ENCODE measurements at places on chromosomes 7 and 10.

- DNase-seq: no peak
These were observed 213.1 kb downstream of the CHRM2 start for GRCh38 chr7:137081321-137082093.

DNA sequence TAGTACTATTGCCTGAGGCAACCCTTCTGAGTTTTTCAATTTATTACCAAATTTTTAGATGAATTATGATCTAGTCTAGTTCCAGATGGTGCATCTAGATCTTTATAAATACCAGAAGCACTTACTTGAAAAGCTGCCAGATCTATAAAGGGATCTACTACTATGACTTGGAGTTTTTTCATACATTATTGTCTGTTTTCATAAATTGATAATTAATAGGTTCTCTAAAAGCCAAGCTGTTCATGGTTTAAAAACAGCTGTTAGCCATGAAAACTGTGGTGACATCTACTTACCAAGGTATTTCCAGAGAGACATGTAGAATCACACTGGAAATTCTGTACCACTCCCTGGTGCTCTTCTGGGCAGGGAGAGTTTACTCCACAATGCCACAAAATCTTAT, 786.5 kb upstream of the C7orf33 start:
- DNase-seq: no peak

DNA sequence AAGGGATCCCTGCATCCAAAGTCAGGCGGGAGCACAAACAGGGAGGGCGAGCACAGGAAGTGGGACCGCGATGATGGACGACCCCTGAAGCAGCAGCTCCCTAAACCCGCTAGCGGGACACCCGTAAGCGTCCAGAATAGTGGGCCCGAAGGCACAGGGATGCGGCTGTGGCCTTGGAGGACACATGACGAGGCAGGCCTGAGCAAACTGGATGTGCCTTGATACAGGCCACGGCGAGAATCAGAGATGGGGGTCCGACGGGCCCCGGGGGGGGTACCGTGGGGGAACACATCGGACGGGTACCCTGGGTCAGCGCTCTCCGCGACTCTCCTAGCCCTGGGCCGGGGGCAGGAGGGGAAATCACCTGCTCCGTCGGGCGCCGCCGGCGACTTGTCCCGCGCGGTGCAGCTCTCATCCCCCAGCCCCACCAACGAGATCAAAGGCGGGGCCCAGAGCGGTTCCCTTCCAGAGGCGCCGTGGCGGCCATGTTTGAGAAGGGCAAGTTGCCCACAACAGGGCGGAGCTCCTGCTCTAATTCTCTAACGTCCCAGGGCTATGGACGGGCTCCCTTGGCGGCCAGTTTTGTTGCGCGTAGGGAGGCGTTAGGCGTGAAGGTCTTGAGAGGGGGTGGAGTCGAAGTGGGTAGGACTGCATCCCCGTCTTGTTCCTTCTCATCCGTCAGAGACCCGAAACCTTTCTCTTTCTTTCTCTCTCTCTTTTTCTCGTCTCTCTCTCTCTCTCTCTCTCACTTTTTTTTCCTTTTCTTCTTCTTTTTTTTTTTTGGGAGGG, at the start of gene CUEDC2:
TSS of gene CUEDC2 (minus strand) at position 413 of the 789 bp plus-strand sequence. CDS start 7,386 bp downstream, outside the sequence.
- peak; percentile 95 for DNase-seq

GRCh38 chr10:3064423-3064822, 2.9 kb upstream of the PFKP start:
- no peak for DNase-seq

DNA sequence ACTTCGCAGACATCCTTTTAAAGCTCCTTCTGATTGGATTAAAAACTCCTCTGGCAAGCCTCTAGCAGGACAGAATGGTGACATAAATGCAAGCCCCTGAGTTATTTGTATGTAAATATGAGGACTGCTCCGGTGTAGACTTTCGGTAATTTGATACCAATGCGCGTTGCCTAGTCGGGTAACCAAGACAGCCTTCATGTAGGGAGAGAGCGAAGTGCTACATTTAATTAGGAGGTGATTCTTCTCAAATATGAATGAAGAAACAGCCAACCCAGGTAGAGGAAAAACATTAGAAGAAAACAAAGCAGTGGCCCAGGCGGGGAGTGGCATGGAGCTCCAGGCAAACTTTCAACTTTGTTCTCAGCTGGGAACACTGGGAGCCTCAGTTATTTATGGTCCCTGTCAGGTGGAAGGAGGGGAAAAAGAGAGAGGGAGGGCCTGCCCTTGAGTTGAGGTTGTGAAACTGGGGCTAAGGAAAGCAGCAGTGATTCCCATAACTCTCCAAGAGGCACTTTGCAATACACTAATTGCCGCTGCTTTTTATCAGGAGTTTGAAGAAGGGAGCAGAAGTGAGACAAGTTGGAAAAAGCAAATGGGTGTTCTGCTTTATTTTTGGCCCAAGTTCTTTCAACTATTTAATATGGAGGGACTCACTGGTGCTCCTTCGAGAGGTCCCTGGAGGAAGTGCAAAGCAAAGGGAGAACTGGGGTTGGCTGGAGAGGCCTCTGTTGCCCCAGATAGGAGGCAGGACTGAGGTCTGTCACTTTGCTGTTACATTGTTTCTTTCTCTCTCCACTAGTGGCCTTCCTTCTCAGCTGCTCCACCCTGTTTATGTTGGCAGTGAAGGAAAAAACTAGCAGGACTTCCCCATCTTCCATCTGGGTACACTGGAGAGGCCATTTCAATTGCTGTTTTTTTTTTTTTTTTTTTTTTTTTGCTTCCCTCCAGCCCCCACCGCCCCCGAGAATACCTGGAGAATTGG, 234.6 kb upstream of the CCDC6 start:
- peak; percentile 54 for DNase-seq

DNA sequence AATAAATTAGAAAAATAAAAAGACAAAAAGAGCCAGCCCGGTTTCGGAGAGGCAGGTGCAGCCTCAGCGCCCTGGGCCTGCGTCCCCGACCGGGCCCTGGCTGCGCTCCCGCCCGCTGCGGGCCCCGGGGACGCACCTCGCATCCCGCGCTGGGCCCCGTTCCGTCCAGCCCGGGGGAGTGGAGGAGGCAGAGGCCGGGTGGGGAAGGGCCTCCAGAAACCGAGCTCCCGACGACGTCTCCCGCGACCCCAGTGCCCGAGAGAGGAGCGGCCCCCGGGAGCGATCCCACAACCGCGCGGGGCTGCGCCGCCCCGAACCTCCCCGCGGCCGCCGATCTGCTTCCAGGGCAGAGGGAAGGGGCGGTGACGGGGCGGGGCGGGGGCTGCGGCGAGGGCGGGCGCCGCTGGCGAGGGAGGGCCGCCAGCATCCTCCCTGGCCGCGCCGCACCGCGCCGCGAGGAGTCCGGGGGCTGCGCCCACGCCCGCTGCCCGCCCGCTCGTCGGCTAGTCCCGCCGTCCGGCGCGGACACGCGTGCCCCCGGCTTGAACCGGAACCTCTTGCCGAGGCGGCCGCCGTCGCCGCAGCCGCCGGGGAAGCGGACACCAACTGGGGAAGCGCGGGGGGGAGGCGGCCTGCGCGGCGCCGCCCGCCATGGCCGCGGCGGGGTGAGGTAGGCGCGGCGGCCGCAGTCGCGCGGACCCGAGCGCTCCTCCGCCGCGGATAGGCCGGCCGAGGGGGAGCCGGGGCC, at the start of gene CCNY:
TSS of gene CCNY (plus strand) at position 426 of the 748 bp plus-strand sequence. CDS start 545 bp downstream, outside the sequence.
- DNase-seq: peak; percentile 90

DNA sequence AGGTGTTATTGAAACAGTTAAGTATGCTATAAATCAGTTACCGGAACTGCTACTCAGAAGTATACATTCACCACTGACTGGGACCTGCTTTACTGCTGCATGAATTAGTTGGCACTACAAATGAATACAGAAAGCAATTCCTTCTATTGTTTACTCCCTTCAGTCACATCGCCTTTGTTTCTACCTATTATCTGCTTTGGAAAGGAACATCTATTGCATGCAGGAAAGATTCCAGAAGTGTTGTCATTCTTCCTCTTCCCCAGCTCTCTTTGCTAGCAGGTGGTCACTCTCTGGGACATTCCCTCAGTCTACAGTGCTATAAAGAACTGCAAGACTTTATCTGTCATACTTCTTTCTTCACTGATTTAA, 131.3 kb downstream of the ANK3 start:
- DNase-seq: no peak

GRCh38 chr7:123712619-123713018, 36.2 kb downstream of the WASL start:
- DNase-seq: peak; percentile 3

DNA sequence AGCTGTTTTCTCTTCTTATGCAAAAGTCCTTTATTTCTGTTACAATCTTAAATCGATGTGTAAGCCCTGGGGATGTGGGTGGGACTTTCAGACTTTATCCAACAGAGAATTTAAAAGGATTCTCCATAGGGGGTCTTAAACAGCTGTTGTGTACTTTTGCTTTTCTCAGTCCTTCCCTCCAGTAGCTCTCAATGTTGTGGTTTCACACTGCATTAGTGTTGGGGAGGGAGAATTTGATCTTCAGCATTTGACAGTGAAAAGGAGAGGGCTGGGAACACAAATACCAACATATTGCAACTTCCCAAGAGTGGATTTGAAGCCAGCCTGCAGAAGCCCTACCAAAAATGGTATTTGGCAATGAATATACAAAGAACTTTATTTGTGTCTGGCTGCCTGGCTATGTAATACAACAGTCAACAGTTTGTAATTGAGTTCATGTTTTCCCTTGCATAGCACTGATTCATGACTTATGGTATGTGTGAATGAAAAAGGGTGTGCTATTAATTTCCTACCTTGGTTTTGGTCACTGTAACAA, 80.1 kb upstream of the CAPZA2 start:
- DNase-seq: no peak

- DNase-seq: peak; percentile 60
These were observed 21.9 kb upstream of the VSIR start for GRCh38 chr10:71795248-71795647.

DNA sequence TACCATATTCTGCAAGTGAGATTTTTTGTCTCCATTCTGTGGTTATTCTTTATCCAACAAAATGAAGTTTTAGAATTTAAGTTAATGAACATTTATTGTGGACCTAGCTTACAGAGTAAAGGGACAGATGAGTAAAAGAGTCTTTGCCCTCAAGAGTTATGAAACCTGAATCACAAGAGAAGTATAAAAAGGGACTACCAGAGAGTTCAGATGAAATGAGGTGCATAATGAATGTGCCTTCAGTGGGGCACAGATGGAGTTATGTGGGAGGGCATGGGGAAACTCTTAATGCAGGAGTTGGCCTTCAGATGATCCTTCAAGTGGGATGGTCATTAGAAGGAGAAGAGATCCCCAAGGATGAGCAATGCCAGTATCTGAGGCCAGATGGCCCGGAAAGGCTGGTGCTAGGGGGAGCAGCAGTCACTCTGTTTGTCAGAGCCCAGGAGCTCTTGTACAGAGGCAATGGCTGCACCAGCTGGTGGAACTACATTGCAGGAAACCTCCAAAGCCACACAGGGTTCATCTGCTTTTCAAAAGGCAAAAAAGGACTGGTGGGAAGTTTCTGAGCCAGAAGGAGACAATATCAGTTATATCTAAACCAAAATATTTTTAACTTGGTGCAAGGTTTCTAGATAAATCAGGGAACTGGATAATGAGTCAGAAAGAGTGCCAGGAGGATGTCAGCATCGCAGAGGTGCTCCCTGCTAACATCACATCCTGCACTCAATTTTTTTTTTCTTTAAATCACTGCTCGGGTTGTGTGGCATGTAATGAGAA, 162.0 kb downstream of the KLF6 start:
- no peak for DNase-seq

DNA sequence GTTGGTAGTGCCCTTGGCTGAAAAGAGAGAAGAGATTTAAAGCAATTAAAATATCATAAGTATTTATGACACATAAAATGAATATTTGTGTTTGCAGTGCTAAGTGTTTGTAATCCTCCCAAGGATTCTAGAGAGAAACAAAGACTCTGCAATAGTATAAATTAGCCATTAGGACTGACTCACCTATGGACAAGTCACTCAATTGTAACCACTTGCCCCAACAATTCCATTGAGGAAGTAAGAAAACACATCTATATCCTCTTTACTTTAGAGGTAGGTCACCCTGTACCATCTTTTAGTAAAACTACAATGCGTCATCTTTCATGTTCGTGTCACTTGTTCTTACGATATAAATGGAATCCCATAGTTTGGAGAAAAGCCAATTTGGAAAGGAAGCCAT, 85.7 kb upstream of the INHBA start:
- no peak for DNase-seq

GRCh38 chr7:72028267-72028666, 383.9 kb downstream of the CALN1 start:
- DNase-seq: no peak

DNA sequence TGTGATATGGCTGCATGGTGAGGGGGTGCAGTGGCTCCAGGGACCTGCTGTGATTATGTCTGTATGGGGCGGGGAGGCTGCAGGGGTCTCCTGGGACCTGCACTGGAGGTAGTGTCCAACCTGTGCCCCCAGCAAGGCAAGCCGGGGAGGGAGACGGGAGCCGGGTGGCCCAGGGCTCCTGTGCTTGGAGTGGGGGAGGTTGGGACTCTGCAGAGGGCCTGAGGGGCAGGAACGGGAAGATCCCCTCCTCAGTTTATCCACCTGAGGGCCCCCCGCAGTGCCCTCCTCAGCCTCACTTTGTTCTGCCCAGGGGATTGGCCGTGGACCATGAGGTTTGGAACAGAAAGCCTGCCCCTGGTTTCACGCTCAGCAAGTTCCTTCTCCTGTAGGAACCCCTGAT, 22.8 kb upstream of the PWWP2B start:
- DNase-seq: no peak

- no peak for DNase-seq
These were observed 3.8 kb downstream of the UPK3B start for GRCh38 chr7:76513817-76514799.

DNA sequence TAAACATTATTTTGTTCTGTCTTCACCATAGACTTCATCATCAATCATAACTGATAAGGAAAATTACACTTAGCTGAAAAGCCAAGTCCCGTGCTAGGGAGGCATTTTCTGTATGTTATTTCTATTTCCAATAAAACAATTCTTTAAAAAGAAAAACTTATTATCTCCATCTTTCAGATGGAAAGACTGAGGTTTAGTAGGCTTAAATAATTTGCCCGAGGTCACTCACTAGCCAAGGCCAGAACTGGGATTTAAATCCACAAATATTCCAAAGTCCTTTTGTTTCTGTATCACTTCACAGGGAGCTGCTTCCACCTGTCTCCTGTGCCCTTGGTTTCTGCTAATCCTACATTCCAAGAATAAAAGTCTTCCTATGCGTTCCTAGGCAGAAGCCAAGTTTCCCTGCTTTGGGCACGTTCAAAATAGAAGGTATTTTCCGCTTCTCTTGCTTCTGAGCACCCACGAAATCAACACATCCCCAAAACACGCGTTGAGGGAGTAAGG, 732 bp downstream of the CPVL start:
- DNase-seq: no peak

- no peak for DNase-seq
These were observed 91.7 kb downstream of the GLRX3 start for GRCh38 chr10:130227883-130228282.

DNA sequence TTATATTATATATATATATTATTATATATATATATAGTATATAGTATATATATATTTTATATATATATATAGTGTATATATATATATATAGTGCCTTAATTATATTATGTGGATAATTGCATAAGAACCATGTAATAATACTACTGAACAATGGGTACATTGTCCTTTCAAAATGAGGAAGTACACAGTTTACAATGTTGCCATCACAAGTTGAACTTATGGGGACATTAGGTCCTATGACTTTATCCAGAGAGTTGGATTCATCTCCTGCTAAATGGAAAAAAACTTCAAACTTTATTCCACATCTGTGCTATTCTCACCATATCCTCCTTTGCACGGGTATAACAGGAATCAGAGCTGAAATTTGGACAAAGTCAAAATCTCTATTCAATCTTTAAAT, 105.0 kb upstream of the AGR3 start:
- DNase-seq: no peak

GRCh38 chr7:127978421-127978820, 52.8 kb downstream of the LRRC4 start:
- DNase-seq: no peak

Measured in urothelium cell line (cell line).